Epithelial cell of proximal tubule (primary cell): ENCODE measurements at places on chromosomes 13 and 19.

GRCh38 chr13:102145750-102146149, 256.1 kb downstream of the FGF14 start:
- DNase-seq, result no peak

- DNase-seq, result no peak
Measured at GRCh38 chr19:51771376-51772130, 10.6 kb downstream of the FPR2 start.

- DNase-seq, result no peak
Measured at GRCh38 chr19:19610376-19611202, 7.9 kb downstream of the PBX4 start.

- DNase-seq, result no peak
Measured at GRCh38 chr13:46605825-46606554, 53.0 kb downstream of the LRCH1 start.

DNA sequence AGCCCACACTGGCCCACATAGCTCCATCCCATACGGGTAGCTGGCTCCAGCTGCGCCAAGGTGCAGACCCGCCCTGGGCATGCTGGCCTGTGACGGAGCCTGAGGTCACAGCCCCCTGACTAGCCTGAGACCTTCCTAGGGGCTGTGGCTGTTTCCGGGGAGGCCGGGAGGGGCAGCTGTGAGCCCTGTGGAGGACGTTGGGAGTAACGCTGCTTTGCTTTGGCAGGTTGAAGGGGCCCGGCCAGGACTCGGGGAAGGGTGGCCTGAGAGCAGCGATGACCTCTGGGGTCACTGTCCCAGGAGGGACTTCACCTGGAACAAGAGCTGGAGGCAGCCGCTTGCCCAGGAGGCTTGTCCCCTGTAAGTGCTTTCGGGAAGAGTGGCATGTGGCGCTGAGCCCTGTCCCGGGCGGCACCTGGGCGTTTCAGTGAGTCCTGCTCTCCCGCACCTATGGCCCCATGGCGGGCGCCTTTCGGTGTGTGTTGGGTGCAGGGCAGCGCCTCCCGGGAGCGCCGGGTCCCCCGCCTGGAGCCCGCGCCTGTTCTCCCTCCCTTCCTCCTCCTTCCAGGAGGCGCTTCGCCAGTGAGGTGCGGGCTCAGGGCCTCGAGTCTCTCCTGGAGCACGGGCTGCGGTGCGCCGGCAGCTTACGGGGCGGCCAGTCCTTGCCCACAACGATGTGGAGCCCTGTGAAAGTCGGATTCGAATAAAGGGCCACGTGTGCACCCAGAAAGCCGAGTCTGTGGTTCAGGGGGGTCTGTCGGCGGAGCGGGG, 1.1 kb upstream of the FAM174C start:
- no peak for DNase-seq

GRCh38 chr13:54640719-54641118, 1612.1 kb downstream of the OLFM4 start:
- DNase-seq, result no peak

DNA sequence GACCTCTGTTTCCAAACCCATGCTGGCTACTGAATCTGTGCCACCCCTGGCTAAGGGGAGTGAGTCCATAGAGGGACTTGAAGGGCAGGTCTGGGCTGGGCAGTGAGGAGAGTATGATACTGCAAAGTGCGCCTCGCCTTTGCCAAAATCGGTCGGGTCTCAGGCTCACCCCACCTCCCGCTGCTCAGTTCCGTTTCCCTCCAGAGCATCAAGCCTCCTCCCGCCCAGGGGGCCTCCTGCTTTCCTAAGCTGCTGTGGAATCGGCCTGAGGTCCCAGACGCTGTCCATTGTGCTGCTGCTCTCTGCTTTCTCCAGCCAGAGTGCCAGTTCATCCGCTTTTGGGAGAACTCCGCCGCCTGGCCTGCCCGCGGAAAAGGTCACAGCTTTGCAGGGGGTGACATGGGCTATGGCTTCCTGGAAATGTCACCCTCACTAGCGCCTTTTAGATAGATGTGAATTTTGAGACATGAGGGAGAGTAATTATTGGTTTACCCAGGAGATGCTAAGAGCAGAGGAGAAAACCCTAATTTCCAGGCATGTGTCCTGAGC, 1418.4 kb downstream of the UQCRFS1 start:
- no peak for DNase-seq

DNA sequence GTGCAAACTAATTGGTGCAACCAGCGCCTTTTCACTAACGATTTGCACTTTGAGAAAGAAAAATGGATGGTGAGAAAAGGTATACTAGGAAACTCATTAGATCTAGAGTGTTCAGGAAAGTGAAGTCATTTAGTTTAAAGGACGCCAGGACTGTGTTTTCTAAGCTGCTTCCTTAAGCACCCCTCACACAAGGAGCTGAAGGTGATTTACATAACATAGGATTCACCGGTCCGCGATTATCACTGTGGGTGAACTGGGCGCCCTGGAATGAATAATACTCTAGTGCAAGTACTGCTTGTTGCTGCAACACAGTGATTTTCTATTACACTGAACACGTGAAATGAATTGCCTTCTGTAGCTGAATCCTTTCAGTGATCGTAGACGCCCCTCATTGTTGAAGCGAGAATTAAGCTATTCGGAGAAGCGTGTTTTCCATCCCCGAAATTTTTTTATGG, 2.6 kb upstream of the MAB21L1 start:
- no peak for DNase-seq

DNA sequence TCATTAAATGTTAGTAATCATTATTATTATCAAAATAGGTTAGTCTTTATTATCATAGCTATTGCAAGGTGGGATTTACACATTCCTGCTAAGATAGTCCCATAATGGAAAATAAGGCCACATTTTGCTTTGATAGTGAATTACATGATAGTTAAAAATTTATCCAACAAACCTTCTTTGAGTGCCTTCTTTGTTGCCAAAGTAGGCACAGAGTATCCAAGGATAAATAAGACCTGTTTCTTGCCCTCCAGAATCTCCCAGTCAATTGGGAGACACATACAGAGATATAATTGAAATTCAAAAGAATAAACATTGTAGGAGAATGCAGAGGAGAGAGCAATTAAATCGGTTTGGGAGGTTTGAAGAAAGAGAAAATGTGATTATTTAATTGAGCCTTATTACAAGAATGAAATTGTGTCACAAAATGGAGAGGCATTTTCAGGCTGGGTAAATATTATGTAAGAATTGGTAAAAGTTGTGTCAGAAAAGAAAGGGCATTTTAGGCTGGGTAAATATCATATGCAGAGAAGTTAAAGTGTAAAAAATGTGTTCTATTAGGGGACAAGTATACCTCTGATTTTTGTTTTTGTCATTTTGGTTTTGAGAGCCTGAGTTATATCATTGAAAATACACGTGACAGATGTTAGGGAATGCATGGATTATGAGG, 189.3 kb downstream of the POU4F1 start:
- no peak for DNase-seq

DNA sequence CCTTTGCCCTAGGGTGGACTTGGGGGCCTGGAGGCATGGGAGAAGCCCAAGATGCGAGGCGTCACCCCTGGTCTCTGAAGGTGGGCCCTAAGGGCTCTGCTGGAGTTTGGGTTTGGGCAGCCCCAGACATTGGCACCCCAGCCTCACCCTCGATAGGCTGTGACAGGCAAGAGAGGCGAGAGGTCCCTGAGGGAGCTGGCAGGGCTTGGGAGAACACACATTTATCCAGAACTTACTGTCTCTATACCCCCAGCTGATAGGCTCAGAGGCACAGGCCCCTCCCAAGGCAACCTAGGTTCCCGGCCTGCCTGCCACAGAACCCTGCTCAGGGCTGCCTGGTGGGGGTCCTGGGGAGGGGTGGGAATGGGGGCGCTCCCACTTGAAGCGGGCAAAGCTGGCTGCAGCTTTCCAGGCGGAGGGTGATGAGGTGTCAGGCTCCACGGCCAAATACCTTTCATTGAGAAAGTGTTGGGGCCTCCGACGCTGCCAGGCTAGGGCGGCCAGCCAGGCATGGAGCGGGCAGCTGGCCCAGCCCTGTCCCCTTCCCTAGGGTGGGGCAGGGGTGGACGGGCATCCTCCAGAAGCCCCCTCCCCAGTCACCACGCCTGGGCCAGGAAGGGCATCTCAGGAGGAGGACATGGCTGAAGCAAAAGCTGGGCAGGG, 9.7 kb downstream of the CILP2 start:
- DNase-seq, result no peak

DNA sequence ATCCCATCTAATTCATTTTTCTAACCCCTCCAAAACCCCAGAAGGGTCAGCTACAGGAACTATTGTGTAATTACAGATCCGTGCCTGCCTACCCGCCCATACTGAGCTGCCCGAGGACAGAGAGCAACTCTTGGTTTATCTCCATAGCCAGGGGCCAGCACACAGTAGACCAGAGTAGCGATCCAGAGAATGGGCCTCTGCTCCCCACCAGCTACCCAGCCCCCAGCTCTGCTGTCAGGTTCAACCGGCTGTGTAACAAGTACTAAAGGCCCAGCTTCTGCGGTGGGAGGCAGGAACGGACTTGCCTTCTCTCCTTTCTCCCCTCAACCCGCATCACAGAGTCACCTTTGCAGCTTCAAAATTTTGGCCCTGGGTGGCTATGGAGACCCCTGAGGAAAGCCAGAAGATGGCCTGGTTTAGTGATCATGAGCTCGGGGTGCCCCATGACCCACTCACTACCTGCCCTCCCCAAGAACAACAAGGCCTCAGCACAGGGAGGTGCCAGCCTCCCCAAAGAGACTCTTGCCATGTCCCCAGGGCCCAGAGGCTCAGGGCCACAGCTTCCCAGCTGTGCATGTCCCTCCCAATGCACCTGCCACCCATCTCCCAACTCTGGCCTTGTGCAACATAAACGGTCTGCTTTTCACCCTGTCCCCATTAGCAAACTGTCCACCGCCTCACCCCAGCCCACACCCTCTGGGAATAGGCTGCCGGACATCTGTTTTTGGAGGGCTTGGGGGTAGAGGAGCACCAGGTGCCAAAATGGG, 5.7 kb downstream of the CALM3 start:
- DNase-seq, result no peak

- no peak for DNase-seq
Measured at GRCh38 chr19:33022472-33023116, 42.1 kb downstream of the RHPN2 start.

DNA sequence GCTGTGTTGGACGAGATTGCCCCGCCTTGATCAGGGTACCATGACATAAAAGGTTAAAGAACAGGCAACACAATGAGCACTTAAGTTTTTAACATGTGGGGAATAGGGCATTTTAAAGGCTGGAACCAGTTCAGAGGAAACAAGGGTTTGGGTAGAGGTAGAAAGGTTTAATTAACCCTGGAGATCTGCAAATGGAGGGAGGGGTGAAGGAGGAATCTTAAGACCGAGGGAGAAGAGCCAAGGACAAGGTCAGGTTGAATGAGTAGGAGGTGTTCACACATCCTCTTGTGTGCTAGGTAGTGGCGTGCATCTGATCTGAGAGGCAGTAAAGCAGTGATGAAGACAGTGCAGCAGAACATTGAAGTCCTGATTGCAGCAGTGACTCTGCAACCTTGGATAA, 28.5 kb downstream of the SKA3 start:
- no peak for DNase-seq

DNA sequence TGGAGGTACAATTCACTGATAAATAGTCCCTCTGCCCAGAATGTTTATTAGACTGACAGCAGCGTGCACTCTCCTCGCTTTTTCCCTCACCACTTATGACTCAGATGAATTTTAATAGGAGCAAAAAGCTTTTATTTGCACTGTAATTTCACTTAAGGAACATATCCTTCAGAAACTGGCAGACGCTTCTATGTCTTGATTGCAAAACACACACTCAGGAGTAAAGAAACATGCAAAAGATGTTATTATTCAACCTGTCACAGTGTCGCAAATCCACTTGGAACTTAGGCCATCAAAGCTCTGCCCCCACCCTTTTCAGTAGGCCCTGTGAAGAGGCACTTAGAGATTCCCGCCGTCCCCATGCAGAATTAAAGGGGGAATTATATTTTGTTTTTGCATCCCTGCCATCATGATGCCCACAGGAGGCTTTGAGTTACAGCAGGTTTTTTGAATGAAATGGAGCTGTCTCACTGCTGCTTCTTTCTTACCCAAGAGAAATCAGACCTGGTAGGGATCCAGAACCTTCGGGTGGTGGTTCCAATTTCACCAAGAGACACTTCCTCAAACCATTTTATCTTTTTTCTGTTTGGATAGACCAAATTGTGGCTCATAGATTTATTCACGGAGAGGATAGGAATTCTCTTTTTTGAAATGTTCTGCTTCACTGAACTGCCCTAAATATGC, 74.5 kb downstream of the GGACT start:
- DNase-seq, result no peak

GRCh38 chr13:46595136-46595884, 42.3 kb downstream of the LRCH1 start:
- no peak for DNase-seq

DNA sequence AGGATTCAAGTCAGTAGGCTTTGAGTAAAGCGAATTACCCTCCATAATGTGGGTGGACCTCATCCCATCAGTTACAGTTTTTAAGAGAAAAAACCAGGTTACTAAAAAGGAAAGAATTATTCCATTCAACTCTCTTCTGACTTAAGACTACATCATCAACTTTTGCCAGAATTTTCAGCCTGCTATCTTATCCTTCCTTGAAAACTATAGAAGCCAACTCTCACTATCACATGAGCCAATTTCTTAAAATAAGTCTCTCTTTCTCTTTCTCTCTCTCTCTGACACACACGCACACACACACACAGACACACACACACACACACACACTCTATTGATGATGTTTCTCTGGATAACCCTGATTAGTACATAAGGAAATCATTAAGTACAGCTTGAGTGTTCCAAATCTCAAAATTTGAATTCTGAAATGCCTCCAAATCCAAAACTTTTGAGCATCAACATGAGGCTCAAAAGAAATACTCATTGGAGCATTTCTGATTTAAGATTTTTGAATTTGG, 217.0 kb upstream of the PRR20A start:
- no peak for DNase-seq

DNA sequence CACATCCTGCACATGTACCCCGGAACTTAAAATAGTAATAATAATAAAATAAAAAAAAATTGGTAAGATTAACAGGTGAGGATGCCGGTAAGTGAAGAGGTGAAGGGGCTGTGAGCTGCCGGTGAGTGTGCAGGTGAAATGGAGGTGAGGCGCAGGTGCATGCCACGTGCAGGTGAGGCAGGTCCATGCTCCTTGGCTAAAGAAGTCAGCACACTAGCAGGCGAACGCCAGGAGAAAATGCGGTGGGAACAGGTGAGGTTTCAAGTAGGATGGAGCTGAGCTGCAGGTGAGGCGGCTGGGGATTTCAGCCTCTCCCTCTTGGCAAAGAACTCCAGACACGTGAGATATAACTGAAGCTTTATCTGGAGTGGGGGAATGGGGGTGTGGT, 7.5 kb upstream of the TNFSF14 start:
- no peak for DNase-seq

- DNase-seq, result no peak
Measured at GRCh38 chr19:29259153-29259552, 46.2 kb upstream of the UQCRFS1 start.

DNA sequence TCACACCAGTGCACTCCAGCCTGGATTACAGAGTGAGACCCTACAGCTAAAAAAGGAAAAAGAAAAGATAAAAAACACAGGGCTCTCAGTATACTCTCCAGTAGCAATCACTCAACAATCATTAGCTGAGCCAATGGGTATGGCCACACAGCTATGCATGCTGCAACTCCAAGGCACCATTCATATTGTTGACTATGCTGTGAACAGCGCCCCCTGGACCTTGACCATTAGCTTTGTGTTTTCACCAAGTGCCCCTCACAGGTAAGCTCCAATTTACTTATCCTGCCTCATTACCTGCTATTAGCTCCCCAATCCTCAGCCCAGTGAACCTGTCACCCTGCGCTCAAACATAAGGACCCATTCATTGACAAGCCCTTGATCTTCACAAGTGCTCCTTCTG, 35.8 kb downstream of the ZIC5 start:
- DNase-seq, result no peak

GRCh38 chr19:4656102-4656501, 14.0 kb downstream of the MYDGF start:
- DNase-seq, result no peak

GRCh38 chr19:13420780-13421179, 85.5 kb downstream of the CACNA1A start:
- no peak for DNase-seq
